ENCODE measurements at places on chromosomes 1 and 21. TPM values are rescaled to one million over a fixed set of nuclear protein-coding genes. Genes with fewer than 3 reads are reported as not detected.

BEND5 gene
- polyA plus RNA-seq, result 0.85 TPM

PROK1 gene
- 0.07 TPM for polyA plus RNA-seq

CREB3L4 gene
- polyA plus RNA-seq, result 4.8 TPM

SLC44A3 gene
- polyA plus RNA-seq, result 1.4 TPM

BSDC1 gene
- 25.1 TPM for polyA plus RNA-seq

DNM3 gene
- polyA plus RNA-seq, result 0.44 TPM

DYNLT4 gene
- 0.36 TPM for polyA plus RNA-seq

FCGR3B gene
- polyA plus RNA-seq, result 0.15 TPM

CFHR1 gene
- not detected for polyA plus RNA-seq

KPNA6 gene
- 10.2 TPM for polyA plus RNA-seq

FAM76A gene
- 3.7 TPM for polyA plus RNA-seq

GRCh38 chr1:200899015-200899386, 4.3 kb downstream of the INAVA start:
- DNase-seq, result no peak

DNA sequence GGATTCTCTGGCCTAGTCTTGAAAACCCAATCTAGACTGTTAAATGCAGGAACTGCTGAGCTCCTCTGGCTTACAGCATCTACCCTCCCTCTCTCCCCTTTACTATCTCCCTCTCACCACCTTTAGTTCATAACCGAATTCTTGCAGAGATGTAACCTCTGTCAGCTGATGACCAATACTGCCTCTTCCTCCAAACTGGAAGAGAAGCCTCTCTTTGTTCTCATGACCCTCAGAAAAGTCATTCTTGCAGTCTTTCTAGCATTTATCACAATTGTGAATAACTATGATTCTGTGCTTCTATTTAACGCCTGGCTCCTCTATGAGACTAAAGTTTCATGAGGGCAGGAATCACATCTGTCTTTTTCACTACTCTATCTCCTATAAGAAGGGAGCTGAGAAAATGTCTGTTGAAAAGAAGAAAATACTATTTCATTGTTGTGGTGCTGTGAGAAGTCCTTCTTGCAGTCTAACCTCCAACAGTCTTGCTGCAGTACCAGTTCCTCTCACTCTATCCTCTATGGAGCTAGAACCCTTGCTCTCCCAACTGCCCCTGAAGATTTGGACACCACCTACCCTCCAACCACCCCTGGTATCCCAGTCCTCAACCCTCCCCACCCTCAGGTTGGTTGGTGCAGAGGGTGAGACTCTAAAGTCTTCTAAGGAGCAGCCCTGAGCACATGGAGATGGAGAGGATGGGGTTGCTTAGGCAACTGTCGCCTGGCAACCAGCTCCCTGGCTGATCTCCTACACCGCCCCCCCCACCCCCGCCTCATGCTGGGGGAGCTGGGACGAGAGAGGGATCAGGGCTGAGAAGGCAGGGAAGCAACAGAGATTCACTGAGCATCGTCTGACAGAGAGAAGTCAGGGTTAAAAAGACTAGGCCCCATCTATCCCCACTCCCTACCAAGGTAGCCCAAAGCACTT, 13.9 kb downstream of the MEF2D start:
- no peak for DNase-seq

DNA sequence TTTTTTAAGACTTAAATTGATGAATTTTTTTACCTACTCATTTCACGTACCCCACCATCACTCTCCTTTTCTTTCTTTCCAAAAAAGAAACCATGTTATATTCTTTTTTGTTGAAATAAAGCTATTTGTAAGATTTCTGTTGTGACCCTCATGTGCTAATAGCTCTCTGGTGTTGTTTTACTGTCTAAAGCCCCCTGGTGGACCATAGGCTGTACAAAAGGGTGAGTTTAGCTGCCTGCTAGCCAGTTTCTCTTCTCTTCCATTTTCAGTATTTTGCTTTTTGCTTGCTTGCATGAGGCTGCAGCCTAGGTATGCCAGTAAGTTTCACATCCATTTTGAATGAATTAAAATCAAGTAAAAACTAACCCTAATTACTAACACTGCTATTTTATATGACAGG, 15.6 kb upstream of the VAMP3 start:
- no peak for DNase-seq

- DNase-seq, result no peak
Observed at GRCh38 chr1:178055779-178056471, 38.0 kb upstream of the RASAL2 start.

- DNase-seq, result no peak
Observed at GRCh38 chr1:58811303-58811702, 27.5 kb upstream of the JUN start.

DNA sequence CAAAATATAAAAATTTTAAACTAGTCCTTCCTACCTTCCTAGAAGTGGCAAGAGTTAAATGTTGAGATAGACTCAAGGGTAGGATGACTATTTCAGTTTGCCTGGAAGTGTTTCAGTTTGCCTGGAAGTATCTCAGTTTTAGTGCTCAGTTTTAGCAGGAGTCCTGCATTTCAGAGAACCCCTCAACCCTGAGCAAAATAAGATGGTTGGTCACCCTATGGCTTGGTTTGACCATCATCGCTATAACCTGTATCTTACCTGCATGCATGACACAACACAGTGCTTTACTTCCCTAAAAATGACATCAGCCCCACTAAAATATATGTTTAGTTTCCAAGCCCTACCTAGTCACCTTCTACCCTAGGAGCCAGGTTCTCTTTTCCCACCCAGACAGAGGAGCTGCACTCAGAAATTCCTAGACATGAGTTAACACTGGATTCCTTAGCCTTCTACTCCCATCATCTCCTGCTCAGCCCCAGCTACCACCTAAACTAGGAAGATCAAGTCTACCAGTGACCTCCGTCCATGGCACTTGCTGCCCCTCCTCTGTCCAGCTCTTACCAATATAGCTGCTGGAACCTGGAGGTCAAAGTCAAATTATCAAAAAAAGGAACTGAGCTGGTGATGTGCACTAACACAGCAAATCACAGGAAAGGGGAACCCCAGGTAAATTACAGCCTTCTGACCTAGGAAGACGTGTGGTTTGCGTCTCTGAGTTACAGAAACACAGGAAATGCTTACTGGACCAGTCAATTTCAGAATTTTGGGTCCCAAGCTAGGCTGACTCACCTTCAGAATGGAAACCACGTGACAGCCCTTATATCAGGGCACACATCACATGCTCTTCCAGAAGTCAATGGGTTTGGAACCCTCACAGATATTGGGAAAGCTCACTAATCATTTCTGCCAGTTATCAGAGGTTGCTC, 2.2 kb upstream of the G0S2 start:
- no peak for DNase-seq

DNA sequence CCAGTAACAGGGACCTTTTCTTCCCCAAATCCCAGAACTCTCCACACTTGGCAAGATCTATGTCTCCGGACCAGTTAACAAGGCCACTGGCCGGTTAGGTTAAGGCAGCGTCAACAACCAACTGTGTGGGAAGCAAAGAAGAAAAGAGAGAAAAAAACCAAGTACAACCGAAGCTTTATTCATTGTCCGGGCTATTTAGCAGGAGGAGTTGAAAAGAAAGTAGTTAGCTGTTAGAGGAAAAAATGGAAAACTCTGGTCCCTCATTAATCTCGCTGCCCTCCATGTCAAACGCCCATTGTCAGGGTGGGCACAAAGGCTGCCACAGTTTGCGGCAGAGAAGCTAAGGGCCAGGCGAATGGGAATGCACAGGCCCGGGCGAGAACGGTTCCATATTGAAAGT, 49.3 kb upstream of the GRIK3 start:
- DNase-seq, result no peak

DNA sequence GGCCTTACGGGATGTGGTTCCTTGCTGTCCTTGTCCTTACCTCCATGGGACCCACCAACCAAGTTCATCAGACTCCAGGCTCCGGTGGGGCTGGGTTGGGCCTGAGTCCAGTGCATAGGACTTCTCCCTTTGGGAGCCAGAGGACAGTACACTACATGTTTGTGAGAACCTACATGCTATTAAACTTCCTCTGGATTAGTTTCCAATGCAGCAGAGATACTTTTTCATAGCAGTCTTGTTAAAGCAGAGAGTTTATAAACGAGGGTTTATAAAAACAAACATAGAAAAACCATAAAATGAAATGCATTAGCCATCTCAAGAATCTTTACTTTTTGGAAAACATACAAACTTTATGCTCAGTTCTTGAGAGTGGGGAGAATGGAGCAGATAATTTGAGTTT, 33.4 kb downstream of the INKA2 start:
- DNase-seq, result no peak

DNA sequence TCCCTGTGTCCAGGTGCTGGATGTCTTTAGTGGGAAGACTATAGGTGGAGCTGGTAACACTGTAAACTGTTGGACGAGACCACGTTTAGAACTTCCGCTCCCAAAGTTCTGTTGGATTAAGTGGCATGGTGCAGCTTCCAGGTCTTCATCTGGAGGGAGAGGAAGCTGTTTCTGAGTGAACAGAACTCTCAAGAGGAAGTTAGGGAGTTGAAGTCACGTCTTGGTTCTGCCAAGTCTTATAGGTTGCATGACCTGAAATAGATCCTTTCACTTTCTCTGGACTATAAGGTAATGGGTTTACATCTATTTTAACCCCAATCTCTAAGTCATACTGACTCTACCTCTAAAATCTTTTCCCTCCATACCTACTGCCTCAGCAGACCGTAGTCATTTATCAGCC, 97.4 kb upstream of the TNR start:
- no peak for DNase-seq

DNA sequence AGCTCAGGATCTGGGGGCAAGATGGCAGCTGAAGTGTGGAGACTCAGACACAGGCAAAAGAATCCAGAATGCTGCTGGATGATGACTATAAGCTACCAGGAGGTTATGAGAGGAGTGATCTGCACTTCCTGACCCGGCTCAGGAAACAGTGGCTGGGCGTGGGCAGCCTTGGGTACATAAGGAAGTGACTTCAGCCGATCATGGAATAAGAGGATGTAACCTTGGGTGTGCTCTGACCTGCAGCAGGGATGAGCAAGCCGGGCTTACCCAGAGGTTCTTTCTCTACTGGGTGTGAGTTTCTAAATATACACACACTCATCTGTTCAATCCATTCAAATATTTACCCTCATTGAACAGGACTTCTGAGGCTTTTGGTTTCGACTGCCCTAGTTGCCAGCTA, 62.7 kb downstream of the CD34 start:
- DNase-seq, result peak; percentile 82

DNA sequence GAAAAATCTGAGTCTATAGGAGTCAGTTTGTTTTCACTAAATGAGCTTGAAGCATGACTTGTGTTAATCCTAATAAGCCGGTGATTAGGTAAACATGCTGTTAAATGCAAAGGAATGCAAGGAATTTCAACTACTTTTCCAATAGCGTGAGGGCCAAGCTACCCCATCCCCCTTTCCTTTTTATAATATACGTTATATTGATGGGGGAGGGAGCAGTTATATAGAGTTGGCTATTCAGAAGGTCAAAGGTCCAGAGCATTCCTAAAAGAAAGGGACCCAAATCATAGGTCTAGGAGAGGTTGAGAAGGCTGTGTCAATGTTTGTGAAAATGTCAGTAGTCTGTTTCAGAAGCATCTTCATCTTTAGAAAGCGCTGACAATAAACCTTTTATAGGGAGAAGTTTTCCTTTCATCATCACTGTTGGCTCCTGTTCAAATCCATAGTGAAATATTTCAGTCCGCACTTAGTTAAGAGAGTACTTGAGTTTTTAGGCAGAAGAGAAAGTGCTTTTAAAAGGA, 3.8 kb downstream of the CCN1 start:
- DNase-seq, result no peak

DNA sequence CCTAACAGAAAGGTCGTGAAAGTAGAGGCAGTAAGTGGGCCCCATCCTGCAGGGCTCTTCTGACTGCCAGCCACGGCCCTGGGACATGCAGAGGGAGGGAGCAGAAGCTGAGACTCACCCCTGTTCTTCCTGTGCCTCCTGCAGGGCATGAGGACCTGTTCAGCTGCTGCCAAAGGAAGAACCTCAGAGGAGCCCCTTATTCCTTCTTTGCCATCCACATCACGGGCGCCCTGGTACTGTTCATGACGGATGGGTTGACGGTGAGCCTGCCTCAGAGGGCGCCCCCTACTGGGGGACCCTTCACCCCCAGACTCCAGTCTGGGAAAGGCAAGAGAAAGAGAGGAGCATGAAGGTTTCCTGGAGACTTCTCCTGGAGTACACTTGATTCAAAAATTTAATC, 47.1 kb downstream of the ELK4 start:
- no peak for DNase-seq

GRCh38 chr1:106232128-106232527, 824.3 kb upstream of the PRMT6 start:
- DNase-seq, result no peak

GRCh38 chr1:162383516-162383915, 2.0 kb downstream of the C1orf226 start:
- DNase-seq, result no peak

DNA sequence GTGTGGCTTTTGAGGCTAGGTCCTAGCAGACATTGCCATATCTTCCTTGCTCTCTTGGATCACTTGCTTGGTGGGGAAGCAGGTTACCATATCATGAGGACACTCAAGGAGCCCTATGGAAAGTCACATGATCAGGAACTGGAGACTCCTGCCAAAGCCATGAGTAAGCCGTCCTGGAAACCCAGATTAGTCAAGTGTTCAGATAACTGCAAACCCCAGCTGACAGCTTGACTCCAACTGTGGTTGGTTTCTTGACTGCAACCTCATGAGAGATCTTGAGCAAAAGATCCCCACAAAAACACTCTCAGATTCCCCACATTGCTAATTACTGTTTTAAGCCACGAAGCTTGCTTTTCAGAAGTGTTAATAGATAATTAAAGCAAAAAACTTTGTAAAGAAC, 58.6 kb downstream of the CACNA1E start:
- no peak for DNase-seq

- no peak for DNase-seq
Observed at GRCh38 chr1:10196976-10197375, 13.4 kb upstream of the KIF1B start.
